ENCODE measurements at places on chromosomes 13 and 19.
A peak's percentile ranks its signal among the peaks of the same experiment; 100 is the strongest.

DNA sequence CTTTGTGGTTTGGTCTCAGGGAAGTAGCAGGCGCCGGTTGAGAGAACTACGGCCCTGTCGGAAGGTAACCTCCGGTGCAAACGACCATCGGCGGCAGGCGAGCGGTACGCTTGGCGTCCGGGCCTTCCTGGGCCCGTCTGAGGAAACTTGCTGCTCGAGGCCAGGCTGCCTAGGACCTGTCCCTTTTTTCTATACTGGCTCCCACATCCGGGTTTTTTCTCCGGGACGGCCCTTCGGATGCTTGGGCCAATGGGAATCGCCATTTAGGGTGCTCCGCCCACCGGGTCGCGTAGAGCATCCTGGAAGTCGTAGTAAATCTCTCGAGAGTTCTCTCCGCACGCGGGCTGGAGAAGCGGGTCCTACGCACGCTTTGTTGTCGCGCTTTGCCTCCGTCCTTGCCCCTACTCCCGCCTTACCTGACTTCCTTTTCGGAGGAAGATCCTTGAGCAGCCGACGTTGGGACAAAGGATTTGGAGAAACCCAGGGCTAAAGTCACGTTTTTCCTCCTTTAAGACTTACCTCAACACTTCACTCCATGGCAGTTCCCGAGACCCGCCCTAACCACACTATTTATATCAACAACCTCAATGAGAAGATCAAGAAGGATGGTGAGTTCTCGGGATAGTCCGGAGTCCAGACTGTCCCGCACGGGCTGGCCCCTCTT is at the start of gene SNRPA:
Gene SNRPA (plus strand): TSS at position 330 of the 664 bp plus-strand sequence. CDS start 206 bp downstream, at position 536.
- DNase-seq: no peak

DNA sequence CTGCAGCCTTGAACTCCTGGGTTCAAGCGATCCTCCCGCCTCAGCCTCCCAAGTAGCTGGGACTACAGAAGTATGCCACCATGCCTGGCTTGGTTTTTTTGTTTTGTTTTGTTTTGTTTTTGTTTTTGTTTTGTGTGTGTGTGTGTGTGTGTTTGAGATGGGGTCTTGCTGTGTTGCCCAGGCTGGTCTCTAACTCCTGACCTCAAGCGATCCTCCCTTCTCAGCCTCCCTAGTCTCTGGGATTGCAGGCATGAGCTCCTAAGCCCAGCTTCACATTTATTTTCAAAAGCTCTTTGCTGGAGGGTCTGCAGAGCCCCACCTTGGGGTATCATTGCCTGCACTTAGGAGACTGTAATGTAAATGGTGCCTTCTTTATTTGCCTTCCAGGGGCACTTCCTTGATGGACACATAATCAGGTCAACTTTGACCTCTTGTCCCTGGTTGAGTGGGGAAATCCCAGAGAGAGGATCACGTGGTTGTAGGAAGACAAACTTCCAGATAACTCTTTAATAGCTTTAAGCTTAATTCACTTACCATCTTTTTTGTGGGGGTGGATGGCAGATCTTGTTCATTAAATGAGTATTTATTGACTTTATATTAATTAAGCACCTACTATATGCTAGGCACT is 72.9 kb upstream of the NPAS1 start:
- DNase-seq: no peak

- DNase-seq: no peak
Measured at GRCh38 chr13:65882810-65883209, 1347.3 kb downstream of the PCDH9 start.

- peak; percentile 63 for DNase-seq
Measured at GRCh38 chr13:106867249-106867648, 299.3 kb upstream of the ARGLU1 start.

- no peak for DNase-seq
Measured at GRCh38 chr19:6260376-6260775, 19.4 kb downstream of the MLLT1 start.

GRCh38 chr19:15563325-15563794 is 51.7 kb upstream of the CYP4F8 start:
- no peak for DNase-seq

GRCh38 chr19:47633517-47633916 is 24.6 kb downstream of the BICRA start:
- no peak for DNase-seq

- no peak for DNase-seq
Measured at GRCh38 chr13:114249077-114249476, 14.4 kb downstream of the CDC16 start.

- DNase-seq: peak; percentile 62
Measured at GRCh38 chr19:996051-996838, 4.0 kb upstream of the GRIN3B start.

DNA sequence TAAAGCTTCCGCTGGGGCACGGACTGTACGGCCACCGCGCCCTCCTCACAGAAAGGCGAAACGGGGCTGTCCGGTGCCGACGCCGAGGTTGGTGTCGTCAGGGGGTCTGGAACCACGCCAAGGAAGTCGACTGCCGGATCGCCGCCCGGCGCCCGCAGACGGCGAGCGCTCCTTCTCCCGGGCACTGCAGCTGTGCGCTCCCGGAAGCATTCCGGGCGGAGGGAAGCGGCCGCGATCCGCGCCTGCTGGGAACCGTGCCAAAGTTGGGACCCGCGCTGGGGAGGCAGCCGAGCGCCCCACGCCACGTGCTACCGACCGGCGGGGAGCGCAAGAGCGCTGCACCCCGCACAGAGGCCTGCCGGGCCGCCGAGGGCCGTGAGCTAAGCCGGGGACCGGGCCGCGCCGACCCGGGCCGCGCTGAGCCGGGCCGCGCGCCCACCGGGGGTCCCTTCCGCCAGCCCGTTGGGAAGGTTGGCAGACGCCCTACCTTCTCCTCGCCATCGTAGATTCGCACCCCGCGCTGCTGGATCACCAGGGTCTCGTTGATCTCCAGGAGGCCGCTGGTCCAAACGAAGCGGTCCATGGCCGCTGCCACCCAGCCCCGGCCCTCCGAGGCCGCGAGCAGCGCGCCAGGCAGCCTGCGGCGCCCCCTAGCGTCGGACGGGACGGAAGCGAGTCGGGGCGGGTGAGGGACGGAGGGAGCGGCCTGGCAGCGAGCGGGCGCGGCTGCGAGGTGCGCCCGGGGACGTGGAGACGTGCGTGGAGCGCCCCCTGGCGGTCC is at the start of gene VPS36:
Gene VPS36 (minus strand): TSS at position 623 of the 781 bp plus-strand sequence. CDS start 40 bp downstream, at position 583.
- peak; percentile 99 for DNase-seq

- peak; percentile 49 for DNase-seq
Measured at GRCh38 chr19:43501661-43502418, 2.7 kb downstream of the PHLDB3 start.

DNA sequence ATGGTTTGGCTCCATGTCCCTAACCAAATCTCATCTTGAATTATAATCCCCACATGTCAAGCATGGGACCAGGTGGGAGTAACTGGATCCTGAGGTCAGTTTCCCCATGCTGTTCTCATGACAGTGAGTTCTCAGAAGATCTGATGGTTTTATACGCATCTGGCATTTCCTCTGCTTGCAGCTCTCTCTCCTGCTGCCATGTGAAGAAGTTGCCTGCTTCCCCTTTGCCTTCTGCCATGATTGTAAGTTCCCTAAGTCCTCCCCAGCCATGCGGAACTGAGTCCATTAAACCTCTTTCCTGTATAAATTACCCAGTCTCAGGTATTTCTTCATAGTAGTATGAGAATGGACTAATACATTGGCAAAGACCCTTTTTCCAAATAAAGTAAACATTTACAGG is 96.8 kb downstream of the TSHZ3 start:
- no peak for DNase-seq

- DNase-seq: no peak
Measured at GRCh38 chr13:37923236-37923635, 53.7 kb upstream of the TRPC4 start.

DNA sequence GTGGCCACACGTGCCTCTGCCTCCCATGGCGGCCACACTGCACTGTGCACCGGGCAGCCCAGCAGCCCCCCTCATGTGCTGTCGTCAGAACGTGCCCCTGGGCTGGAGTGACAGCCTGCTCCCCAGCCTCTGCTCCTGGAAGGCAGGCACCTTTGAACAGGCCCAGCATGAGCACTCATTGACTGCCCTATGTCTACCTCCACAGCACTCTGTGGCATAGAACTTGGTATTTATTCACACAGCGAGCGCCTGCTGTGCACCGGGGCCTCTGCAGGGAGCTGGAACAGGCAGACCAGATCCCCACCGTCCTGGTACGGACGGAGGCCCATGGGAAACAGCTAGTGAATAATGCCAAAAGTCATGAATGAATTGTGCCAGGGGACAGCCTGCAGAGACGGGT is 53.7 kb downstream of the DPF1 start:
- no peak for DNase-seq

GRCh38 chr19:34676697-34677385 is at the start of gene SCGB2B2:
Gene SCGB2B2, minus strand, starts transcription at chr19:34677159. Its CDS starts 82,596 bp downstream, at chr19:34594563.
- peak; percentile 100 for DNase-seq

DNA sequence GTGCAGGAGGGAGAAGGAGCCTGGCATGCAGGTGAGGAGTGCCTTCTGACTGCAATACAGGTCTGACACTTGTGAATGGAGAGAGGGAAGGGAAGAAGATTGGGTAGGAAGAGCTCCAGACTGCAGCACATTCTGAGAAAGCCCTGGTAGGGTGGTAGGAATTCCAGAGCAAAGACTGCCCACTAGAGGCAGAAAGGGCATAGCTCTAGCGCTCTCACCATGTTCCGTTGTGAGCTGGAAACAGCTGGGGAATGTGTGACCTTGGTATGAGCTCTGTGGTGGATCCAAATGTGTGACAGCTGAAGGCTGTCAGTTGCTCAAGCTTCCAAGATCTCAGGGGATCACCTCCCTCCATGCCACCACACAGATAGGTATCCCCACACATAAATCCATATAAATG is 2.9 kb upstream of the MTUS2 start:
- DNase-seq: no peak

DNA sequence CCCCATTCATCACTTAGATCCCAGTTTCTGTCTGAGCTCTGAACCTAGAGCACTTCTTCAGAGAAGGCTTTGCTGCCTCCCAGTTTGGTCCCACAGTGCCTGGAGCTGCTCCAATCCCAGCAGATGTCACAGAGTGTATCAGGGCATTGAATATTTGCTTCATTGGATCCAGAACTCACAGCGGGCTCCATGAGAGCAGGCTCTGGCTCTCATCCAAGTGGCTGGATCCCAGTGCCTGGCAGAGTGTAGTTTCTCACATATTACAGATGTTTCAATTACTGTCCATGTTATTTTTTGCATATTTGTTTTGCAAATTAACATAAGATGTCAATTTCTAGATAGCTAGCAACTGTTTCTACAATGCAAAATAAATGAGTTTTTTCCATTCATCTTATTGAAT is 50.6 kb downstream of the MYO16 start:
- no peak for DNase-seq

DNA sequence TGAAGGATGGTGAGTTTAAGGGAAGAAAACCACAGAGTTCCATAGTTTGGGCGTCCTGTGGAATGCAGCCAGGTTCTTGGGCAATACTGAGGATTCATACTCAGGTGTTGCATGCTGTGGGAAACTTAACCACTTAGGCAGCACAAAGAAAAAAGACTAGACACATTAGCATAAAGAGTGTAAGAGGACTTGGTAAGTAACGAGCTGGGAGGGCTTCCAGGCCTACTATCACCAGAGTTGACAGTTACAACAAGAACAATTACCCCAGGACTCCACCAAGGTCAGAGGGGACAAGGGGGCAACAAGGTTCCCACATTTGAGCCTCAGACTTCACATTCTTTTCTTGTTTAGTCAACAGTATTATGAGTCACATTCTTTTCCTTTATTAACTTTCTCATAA is 33.2 kb downstream of the KCTD12 start:
- no peak for DNase-seq

DNA sequence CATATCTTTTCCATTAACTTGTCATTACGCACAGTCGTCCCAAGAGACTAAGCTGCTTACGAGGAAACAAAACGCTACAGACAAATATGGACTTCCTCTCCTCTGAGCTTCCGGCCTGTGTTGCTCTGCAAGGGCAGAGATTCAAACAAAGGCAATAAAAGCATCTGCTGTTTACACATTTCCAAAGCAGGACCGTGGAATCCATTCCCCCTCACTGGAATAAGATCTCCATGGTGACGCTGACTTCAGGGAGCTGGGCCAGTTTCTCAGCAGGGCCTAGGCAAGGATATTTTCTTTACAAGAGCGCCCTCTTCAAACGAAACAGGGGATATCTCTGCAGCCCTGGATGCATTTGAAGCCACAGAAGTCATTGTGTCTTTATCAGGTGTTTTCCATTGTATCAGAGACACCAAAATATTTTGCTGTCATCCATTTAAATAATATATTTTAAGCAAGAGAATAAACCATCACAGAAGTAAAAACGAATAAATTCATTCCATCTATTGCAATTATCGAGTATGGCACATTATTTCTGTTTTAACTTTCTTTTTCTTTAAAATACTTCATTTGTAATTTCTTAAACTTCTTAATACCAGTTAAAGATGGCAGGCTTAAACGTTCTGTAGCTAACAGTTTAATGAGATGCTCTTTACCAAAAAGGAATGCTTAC is 177.5 kb downstream of the DCLK1 start:
- DNase-seq: peak; percentile 83

DNA sequence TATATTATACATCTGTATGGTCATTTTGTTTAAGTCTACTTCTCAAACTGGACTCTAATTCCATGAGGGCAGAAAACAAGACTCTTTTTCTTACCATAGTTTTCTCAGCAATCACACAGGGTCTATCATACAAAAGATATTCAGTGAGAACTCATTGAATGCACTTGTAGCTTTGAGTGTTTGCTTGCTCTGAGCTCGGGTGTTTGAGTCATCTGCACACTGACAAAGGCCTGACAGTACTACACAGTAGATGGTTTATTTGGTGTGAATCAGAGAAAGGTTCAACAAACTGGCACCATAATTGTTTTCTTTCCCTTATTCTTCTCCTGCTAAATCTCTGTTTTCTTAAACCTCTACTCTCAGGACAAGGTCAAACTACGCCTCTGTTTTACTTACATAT is 586.4 kb downstream of the LMO7 start:
- DNase-seq: no peak

DNA sequence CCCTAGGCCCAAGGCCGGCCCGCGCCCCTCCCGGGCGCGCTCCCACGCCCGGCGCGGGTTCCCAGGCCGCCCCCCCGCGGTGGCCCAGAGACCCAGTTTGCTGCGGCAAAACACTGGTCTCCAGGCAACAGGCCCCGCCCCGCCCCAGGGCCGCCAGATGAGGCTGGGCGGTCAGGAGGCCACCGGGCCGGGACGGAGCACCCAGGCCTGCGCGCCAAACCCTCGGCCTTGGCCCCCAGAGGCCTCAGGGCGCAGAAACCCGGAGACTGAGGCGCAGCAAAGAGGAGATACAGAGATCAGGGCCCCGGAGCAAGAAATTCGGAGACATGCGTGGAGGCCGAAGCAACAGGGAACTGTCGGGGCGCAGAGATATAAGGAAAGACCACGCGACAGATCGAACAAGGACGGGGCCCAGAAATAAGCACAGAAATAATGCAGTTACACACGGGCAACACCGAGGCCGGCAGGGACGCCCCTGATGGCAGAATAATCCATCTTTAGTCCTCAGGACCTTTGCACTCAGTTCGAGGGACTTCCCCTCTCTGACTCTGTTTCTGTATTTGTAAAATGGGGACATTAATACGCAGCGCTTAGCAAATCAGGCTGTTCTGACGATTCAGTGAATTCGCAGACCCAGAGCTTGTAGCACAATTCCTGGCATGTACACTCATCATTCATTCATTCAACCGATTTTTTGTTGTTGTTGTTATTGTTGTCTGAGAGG is 20.8 kb upstream of the ERCC1 start:
- DNase-seq: peak; percentile 89

- DNase-seq: no peak
Measured at GRCh38 chr13:23477101-23477500, 43.6 kb upstream of the SACS start.

GRCh38 chr19:16861834-16862233 is 27.0 kb upstream of the F2RL3 start:
- DNase-seq: no peak
